ENCODE measurements at places on chromosomes 3 and 15. TPM values are rescaled to one million over a fixed set of nuclear protein-coding genes. Genes with fewer than 3 reads are reported as not detected.

Gene RPL39L
- total RNA-seq, result 10.0 TPM

GRCh38 chr3:124882816-124883747 lies 4.1 kb downstream of the ITGB5 start:
- DNase-seq, result no peak

DNA sequence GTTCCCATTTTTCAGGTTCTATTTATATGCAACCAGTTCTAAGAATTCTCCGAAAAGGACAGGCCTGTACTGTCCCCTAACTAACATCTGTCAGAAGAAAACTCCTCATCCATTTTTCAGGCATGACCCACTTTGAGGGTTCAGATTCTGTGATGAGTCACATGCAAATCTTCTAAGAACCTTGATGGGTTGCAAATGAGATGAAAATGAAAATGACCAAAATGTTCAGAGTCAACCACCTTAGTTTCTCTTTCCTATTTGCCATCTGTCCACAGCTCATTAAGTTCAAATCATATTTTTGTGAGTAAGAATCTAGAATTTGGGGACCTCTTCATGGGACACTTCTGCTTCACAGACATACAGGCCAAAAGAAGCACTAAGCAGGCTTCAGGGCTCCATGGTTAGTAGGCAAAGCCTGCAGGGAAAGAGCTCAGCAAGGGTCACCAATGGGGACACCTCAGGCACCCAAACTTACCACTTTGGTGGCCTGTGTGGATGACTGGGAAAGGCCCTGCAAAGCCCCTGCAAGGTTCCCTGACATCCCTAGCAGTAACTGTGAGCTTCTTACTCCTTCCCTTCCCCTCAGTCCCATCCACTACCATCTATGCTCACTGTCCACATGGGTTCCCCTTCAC lies 122.0 kb downstream of the WDR76 start:
- no peak for DNase-seq

DNA sequence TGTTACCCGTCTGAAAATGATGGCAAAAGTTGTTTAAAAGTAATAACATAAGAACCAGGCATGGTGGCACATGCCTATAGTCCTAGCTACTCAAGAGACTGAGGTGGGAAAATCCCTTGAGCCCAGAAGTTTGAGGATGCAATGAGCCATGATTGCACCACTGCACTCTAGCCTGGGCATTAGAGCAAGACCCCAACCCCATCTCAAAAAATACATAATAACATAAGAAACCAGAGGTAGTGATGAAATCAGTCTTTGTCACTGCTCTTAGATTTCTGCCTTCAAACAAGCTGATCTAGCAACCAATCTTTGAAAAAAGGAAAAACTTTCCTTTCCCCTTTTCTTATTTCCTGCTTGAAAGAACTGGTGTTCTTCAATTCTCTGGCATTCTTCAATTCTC lies 71.3 kb downstream of the TMCC1 start:
- DNase-seq, result no peak

GRCh38 chr3:193710286-193711165 lies 117.5 kb downstream of the OPA1 start:
- DNase-seq, result no peak

GRCh38 chr3:111810909-111811308 lies 48.2 kb upstream of the PHLDB2 start:
- DNase-seq, result no peak

Data from aorta (tissue), 5 donors.